ENCODE measurements at places on chromosomes 2 and 18. TPM values are rescaled to one million over a fixed set of nuclear protein-coding genes. Genes with fewer than 3 reads are reported as not detected.
A peak's percentile ranks its signal among the peaks of the same experiment; 100 is the strongest.

DNA sequence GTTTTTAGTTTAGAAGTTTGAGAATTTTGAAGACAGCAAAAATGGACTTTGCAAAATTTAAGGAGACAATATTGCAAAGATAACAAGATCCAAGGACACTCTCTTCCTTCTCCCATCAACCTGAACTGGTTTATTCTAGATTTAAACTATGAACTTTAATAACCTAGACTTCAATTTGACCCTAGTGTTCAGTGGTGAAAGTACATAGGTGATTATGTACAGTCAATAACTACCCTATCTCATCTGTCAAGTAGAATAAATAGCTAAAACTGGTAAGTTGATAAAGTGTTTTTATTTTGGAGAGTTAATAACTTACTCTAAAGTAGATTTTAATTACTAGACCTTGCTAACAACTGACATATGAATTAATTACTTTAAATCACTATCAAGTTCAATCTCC is 52.9 kb upstream of the NFE2L2 start:
- peaks cover 7% of the 10 kb centered on the region for H3K4me1 ChIP-seq
- peaks cover 3% of the 10 kb centered on the region for H3K36me3 ChIP-seq
- DNase-seq = no peak
- H3K4me3 ChIP-seq = no peak overlapping the region
- H3K27me3 ChIP-seq = no peaks in the 10 kb centered on the region
- no peak overlapping the region for H3K27ac ChIP-seq

- no peak overlapping the region for H3K4me3 ChIP-seq
- no peaks in the 10 kb centered on the region for H3K27me3 ChIP-seq
- no peak for DNase-seq
Measured at GRCh38 chr2:106011380-106011779, 182.7 kb downstream of the UXS1 start.

GRCh38 chr2:206457188-206457634 is 13.9 kb downstream of the ADAM23 start:
- H3K4me1 ChIP-seq = peaks cover 15% of the 10 kb centered on the region
- peaks cover 6% of the 10 kb centered on the region for H3K27me3 ChIP-seq
- H3K27ac ChIP-seq = no peak overlapping the region
- H3K4me3 ChIP-seq = no peak overlapping the region
- no peak for DNase-seq

- peaks cover 9% of the 10 kb centered on the region for H3K4me1 ChIP-seq
- peaks cover 23% of the 10 kb centered on the region for H3K27me3 ChIP-seq
- no peak overlapping the region for H3K4me3 ChIP-seq
Measured at GRCh38 chr2:111042772-111043771, 77.6 kb upstream of the BCL2L11 start.

- H3K4me3 ChIP-seq = no peak overlapping the region
- H3K27me3 ChIP-seq = no peaks in the 10 kb centered on the region
- peaks cover 51% of the 10 kb centered on the region for H3K4me1 ChIP-seq
- H3K27ac ChIP-seq = peak overlapping the region; percentile 31
- DNase-seq = no peak
Measured at GRCh38 chr2:47312491-47312850, 90.5 kb upstream of the MSH2 start.

DNA sequence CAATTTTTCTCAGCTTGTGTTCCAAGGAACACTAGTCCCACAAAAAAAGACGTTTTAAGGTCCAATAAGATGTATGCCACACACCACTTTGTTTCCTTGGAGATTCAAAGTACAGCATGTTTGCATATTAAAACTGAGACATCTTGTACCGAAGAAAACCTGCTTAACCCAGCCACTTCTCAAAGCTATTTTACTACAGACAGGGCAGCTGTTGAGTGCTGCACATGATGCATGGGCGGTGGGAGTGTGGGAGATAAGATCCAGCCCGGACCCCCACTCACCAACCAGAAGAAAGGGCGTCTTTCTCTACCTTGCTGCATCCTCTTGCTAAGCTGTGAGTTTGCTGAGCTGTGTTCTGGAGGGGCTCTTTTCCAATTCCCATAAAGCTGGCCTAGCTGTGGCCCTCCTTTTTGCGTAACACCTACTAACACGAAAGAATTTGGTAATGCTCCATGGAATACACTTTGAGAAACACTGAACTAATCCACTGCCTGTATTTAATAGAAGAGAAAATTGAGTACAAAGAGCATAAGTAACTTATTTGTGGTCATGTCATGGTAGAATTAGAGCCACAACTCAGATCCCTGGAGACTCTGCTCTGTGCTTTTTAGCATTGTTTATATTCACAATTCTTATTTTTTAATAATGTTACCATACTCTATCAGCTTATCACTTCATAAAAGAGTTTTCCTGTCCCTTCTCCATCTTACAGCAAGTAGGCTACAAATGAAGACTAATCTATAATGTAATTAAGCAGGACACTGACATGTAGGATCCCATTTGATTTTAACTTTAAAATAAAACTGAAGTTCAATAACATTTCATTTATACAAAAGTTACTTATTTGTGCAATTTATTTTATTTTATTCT is 90.0 kb downstream of the PLEKHM3 start:
- no peak overlapping the region for H3K4me3 ChIP-seq
- peaks cover 40% of the 10 kb centered on the region for H3K4me1 ChIP-seq
- no peak for DNase-seq
- no peaks in the 10 kb centered on the region for H3K27me3 ChIP-seq
- peak overlapping the region; percentile 57 for H3K27ac ChIP-seq

GRCh38 chr2:14418115-14418514 is 214.4 kb upstream of the LRATD1 start:
- H3K27me3 ChIP-seq = no peaks in the 10 kb centered on the region
- peaks cover under 1% of the 10 kb centered on the region for H3K36me3 ChIP-seq
- no peak overlapping the region for H3K27ac ChIP-seq
- no peak overlapping the region for H3K4me3 ChIP-seq
- no peak for DNase-seq

DNA sequence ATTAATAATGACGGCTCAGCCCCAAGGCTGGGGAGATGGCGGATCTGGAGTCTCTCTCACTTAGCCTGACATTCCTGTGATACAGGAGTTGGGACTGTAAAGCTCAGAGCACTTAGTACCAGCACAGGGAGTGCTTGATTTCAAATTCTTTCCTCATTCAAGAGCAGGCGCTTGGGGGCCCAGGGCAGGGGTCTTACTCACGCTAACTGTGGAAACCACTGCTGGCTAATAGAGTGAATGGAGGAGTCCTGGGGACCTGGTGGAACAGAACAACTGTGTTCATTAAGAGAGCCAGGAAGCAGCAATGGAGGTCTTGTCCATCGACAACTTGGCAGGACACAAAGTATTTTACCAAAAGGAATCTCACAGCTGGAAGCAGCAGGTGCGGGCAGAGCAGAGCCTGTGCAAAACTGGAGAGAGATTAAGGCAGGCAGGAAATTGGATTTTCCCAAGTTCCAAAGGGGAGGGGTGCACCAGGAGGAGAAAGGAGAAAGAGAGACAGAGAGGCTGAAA is 358.9 kb downstream of the TNS1 start:
- peaks cover 1% of the 10 kb centered on the region for H3K4me1 ChIP-seq
- H3K4me3 ChIP-seq = no peak overlapping the region

DNA sequence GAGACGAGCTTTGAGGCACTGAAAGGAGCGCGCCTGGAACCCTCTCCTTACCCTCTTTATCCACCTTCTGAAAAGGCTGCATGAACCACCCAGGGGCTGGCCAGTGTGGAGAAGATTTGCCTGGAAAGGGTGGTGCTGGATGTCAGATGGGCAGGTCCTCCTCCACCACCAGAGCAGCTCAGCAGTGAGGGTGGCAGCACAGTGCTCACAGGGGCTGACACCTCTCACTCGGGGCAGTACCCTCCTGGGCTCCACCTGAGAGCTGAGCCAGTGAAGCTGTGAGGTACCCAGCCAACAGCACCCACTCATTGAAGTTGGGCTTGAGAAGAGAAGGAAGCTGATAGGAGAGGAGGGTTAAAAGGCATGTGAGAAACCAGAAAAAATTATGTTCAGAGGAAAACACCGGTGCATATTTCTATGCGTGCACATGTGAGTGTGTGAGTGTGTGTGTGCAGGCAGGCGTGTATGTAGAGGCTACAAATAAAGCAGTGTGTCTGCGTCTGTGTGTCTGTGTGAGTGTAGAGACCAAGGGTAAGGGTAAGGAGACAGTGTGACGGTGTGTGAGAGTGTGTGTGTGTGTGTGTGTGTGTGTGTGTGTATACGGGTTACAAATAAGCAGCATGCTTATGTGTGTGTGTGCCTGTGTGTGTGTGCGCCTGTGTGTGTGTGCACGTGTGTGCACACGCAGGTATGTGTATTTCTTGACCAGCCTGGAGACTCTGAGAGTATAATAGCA is 40.7 kb downstream of the TEX44 start:
- no peaks in the 10 kb centered on the region for H3K36me3 ChIP-seq
- H3K4me1 ChIP-seq = no peaks in the 10 kb centered on the region
- H3K27me3 ChIP-seq = no peaks in the 10 kb centered on the region

- no peak overlapping the region for H3K27ac ChIP-seq
- H3K4me1 ChIP-seq = no peaks in the 10 kb centered on the region
- H3K36me3 ChIP-seq = no peaks in the 10 kb centered on the region
- no peak for DNase-seq
- H3K27me3 ChIP-seq = no peaks in the 10 kb centered on the region
Measured at GRCh38 chr2:226970362-226970761, 134.5 kb downstream of the RHBDD1 start.

GRCh38 chr2:61214171-61214570 is 52.2 kb downstream of the C2orf74 start:
- H3K4me1 ChIP-seq = no peaks in the 10 kb centered on the region
- no peaks in the 10 kb centered on the region for H3K27me3 ChIP-seq
- H3K36me3 ChIP-seq = peaks cover 12% of the 10 kb centered on the region

DNA sequence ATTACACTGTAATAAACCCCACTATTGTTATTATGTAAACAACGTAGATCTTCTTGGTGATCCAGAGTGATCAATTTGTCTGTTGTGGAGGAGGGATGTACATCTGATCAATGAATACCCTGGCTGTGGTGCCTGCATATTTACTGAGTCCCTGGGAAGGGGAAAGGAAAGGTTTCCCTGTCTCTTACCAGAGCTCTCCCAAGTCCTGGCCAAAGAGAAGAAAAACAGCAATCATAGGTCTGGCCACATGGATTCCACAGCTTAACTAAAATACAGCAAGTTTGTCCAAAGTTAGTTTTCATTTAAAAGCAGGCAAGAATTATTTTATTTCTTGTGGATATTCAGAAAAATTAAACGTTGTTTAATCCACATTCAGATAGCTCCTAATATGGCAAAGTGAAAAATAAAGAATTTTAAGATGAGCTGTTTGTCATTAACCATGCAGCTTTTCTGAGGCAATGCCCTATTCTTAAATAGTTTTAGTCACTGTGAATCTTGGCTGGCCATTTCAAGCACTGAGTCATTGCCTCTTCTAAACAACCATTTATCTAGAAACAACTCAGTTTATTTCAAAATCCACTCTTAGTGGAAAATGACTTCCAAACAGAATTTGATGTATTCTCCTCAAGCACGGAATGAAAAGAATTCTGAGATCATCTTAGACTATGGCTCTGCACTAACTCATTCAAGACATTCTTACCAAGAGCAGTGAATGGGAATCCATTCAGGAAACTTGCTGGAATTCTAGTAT is 1004.4 kb upstream of the CDH2 start:
- H3K36me3 ChIP-seq = no peaks in the 10 kb centered on the region
- peaks cover 3% of the 10 kb centered on the region for H3K4me1 ChIP-seq
- no peak overlapping the region for H3K4me3 ChIP-seq
- no peaks in the 10 kb centered on the region for H3K27me3 ChIP-seq

- no peaks in the 10 kb centered on the region for H3K36me3 ChIP-seq
- no peak overlapping the region for H3K4me3 ChIP-seq
- no peaks in the 10 kb centered on the region for H3K4me1 ChIP-seq
- H3K27me3 ChIP-seq = no peaks in the 10 kb centered on the region
- H3K27ac ChIP-seq = no peak overlapping the region
- no peak for DNase-seq
Measured at GRCh38 chr2:65215946-65216345, 11.7 kb upstream of the ACTR2 start.

DNA sequence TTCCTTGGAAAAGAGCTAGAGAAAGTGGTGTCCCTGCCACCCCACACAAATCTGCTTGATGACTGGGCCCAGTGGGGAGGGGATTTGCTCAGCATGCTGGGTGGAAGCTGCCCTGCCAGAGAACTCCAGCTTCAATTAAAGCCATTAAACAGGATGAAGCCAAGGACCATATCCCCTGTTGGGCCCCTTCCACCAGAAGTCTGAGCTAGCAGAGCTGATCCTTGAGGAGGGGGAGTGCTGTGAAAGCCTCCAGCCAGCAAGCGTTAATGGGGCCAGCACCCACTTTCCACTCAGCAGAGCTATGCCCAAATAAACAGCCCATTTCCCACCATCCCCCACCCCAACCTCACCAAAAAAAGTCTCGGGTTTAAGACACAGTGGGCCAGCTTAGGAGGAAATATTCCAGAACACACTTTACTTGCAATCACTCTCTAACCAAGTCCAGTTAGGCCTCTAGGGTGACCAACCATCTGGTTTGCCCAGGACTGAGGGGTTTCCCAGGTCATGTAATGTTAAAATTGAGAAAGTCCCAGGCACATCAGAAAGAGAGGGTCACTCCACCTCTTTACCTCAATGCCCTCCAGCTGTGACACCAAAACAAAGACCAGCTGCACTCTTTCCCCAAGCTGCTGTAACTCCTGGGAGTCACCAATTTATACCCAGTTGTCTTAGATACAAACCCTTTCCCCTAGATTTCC is 132.3 kb downstream of the FOXI3 start:
- no peak overlapping the region for H3K27ac ChIP-seq
- peaks cover 10% of the 10 kb centered on the region for H3K4me1 ChIP-seq
- DNase-seq = no peak
- no peak overlapping the region for H3K4me3 ChIP-seq
- H3K36me3 ChIP-seq = no peaks in the 10 kb centered on the region

- H3K36me3 ChIP-seq = no peaks in the 10 kb centered on the region
- no peak overlapping the region for H3K4me3 ChIP-seq
- no peaks in the 10 kb centered on the region for H3K27me3 ChIP-seq
- H3K27ac ChIP-seq = no peak overlapping the region
- peaks cover 16% of the 10 kb centered on the region for H3K4me1 ChIP-seq
Measured at GRCh38 chr2:148507970-148508369, 136.6 kb upstream of the EPC2 start.

DNA sequence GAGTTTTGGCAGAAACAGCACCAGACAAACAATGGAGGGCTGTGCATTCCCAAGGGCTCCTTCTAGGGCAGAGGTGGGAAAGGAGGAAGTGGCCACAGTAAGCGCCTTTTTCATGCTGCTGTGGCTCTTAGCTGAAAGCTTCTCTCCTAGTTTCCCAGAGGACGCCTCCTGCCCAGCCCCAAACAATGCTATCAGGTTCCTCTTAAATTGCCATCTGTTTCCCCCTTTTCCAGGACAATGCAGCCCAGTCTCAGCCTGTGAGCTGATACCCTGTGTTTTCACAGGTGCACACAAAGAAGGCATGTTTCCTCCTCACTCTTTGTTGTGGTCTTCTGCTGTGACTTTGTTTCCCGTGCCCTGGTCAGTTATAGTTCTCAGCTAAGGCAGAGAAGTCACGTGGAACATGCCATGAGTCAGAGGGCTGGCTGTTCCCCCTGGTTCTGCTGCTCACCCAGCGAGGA is 5.4 kb upstream of the FAM124B start:
- H3K27ac ChIP-seq = peak overlapping the region; percentile 62
- H3K4me3 ChIP-seq = no peak overlapping the region
- DNase-seq = no peak
- no peaks in the 10 kb centered on the region for H3K4me1 ChIP-seq
- H3K27me3 ChIP-seq = no peaks in the 10 kb centered on the region

Gene IL36A
- total RNA-seq = not detected

Gene DSG1
- not detected for total RNA-seq

Gene EGR4
- 0.12 TPM for total RNA-seq

Gene SCG2
- 163 TPM for total RNA-seq

Gene FTCDNL1
- total RNA-seq = 1.2 TPM

Gene VIL1
- total RNA-seq = 305 TPM

Gene SP140
- 0.69 TPM for total RNA-seq

Gene ALPI
- total RNA-seq = not detected

Gene GREB1
- 78.8 TPM for total RNA-seq

Gene CNDP1
- total RNA-seq = 0.29 TPM

Gene CRYBA2
- 30.1 TPM for total RNA-seq
